Fibroblast of villous mesenchyme (primary cell): ENCODE measurements at places on chromosomes 16 and 17.
A peak's percentile ranks its signal among the peaks of the same experiment; 100 is the strongest.

DNA sequence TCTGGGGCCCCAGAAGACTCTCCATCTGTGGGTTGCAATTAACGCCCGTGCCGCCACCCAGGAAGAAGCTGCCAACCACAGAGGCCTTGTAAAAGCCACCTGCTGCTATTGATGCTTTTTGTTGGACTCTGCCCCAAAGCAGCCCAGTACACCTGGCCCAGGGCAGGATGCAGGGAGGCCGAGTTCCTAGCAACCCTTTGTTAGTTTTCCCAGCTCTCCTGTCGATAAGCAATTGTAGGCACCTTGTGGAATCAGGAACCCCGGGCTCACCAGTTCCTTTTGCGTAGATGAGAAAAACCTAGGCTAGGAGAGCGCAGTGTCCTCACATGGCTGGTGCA is 103.3 kb downstream of the ABCC6 start:
- no peak for DNase-seq

DNA sequence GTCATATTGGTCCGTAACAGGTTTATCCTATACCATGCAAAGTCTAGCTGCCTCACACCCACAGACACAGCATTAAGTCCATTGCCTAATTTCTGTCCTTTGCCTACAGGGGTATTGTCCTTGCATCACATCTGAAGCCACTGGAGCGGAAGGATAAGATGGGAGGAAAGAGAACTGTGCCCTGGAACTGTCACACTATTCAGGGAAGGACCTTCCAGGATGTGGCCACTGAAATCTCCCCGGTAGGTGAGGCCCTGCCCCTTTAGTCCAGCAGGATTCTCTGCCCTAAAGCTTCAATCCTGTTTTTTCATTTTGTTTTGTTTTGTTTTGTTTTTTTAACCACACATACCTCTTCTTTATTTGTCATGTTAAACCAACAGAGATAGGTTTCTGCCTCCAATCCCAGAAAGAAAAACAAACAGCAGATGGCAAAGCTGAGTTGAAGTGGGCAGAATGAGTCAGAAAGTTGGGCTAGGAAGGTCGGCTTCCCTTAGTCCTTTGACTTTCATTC is 2.2 kb upstream of the EFTUD2 start:
- DNase-seq: peak; percentile 55

DNA sequence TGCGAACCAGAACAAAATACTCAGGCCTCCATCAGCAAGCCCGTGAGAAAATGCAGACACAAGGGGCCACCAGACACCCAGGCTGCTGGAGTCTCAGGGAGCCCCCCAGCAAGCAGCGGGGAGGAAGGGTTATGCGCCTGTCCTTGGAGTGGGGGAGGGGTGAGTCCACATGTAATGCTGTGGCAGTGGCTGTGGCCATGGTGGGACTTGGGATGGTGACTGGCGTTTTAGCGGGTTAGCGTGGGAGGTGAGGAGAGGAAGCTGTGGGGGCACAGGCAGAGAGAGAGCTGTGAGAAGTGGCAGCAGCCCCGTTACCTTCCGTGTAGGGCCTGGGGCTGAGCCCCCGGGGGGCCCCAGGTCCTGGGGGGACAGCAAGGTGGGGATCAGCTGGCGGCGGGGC is 58.3 kb downstream of the SRCIN1 start:
- DNase-seq: no peak

- DNase-seq: peak; percentile 17
Measured at GRCh38 chr16:450785-451512, 25.5 kb downstream of the RAB11FIP3 start.

GRCh38 chr16:49112754-49113153 is 168.9 kb downstream of the CBLN1 start:
- DNase-seq: no peak

DNA sequence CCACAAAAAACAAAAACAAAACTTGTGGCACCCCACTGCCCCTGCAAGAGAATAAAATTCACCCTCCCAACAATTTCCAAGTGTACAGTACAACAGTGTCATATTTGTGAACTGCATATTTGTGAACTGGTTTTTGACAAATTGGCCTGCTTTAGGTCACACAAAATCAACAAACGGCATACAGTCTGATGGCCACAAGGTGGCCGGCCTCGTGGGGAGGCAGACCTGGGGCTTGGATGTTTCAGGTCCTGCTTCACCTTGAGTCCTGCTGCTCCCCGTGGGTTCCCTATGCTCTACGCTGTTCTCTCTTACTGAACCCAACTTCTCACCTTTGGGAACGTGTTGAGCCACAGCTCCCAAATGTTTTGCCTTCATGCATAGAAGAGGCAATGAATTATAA is 102.2 kb downstream of the CDK5R1 start:
- no peak for DNase-seq
